ENCODE measurements at places on chromosomes 7 and 10. TPM values are rescaled to one million over a fixed set of nuclear protein-coding genes. Genes with fewer than 3 reads are reported as not detected.

Gene CDNF
- 1.8 TPM for total RNA-seq

Gene PAX4
- not detected for total RNA-seq

Gene PHYH
- total RNA-seq = 38.9 TPM

Gene TCAF2
- 1.8 TPM for total RNA-seq

Gene ETV1
- total RNA-seq = 15.9 TPM

Gene HOXA4
- total RNA-seq = 0.72 TPM

Gene GDF2
- total RNA-seq = not detected

Gene ITGA8
- 2.5 TPM for total RNA-seq

Gene ABCC2
- 1.8 TPM for total RNA-seq

Gene C10orf90
- total RNA-seq = 0.72 TPM

Gene CALHM2
- total RNA-seq = 54.6 TPM

Gene PIP
- total RNA-seq = not detected

Gene SPAM1
- total RNA-seq = not detected

Gene H2BK1
- not detected for total RNA-seq

Gene SLC37A3
- total RNA-seq = 69.8 TPM

Gene MPP7
- 2.2 TPM for total RNA-seq

Gene CPA2
- total RNA-seq = not detected

Gene JCAD
- total RNA-seq = 47.0 TPM

Gene UROS
- 90.5 TPM for total RNA-seq

Gene GNAI1
- total RNA-seq = 42.1 TPM

Gene HPS6
- total RNA-seq = 26.8 TPM

Gene HYCC1
- 121 TPM for total RNA-seq

Gene DOCK4
- 31.8 TPM for total RNA-seq

Gene LLCFC1
- not detected for total RNA-seq

Gene MBL2
- total RNA-seq = under 0.01 TPM

Gene SPDYE6
- total RNA-seq = not detected

Gene SPDYE2
- total RNA-seq = not detected

Gene AMPH
- 4.4 TPM for total RNA-seq

Gene HOXA1
- total RNA-seq = 1.5 TPM

Gene ADAMTS14
- 2.9 TPM for total RNA-seq

Gene FANK1
- 8.5 TPM for total RNA-seq

Gene ANKRD26
- total RNA-seq = 15.6 TPM

Gene LRRC18
- not detected for total RNA-seq

Gene RNF32
- under 0.01 TPM for total RNA-seq

Gene WNT8B
- total RNA-seq = not detected

Gene ZNF92
- 6.9 TPM for total RNA-seq

Gene HNRNPF
- 221 TPM for total RNA-seq

Gene TMEM213
- total RNA-seq = not detected

Gene LRGUK
- total RNA-seq = 0.88 TPM

All from osteoblast (primary cell).